ENCODE measurements at places on chromosomes 4 and X.

GRCh38 chr4:150080337-150080736 is 2.1 kb downstream of the DCLK2 start:
- DNase-seq: no peak

DNA sequence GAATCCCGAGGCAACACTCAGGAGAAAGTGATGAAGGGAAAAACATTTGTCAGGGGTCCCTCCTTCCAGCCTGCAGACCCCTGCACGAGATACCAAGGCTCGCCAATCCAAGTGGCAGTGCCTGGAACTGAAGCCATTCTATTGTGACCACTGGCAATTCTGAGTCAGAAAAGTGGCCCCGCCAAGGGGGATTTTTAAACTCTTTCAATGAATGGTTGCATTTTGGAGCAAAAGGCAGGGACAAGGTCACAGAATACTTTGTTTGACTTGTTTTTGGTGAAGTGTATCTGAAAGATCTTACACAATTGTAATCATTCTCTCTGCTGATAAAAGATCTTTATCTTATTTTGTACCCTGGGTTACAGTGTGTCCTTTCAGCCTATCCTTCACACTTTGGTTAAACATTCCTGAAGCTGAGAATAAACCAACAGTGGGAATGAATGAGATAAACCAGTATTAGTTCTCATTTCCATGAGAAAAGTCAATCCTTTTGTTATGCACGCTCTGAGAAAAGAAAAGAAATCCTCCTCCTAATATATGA is 115.9 kb upstream of the PDLIM3 start:
- no peak for DNase-seq

- DNase-seq: no peak
Measured at GRCh38 chr4:138592796-138593195, 350.6 kb upstream of the SLC7A11 start.

DNA sequence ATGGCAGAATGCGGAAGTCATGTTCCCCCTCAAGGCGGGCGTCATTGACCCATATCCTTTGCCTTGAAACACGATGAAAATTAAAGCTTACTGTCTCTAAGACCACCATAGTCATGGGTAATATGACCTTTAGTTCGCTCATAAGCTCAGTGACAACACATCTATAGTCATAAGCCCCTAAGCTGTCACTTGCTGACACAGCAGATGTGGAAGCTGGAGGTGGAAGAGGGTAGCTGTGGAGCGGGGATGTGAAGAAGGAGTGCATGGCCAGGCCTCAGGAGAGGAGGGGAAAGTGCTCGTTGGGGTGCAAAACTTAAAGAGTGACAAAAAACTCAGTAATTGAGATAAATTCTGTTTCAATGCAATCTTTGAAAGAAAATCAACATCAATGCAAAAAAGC is 134.0 kb upstream of the PDLIM3 start:
- no peak for DNase-seq

GRCh38 chr4:84666439-84666838 is 83.5 kb downstream of the CDS1 start:
- no peak for DNase-seq

DNA sequence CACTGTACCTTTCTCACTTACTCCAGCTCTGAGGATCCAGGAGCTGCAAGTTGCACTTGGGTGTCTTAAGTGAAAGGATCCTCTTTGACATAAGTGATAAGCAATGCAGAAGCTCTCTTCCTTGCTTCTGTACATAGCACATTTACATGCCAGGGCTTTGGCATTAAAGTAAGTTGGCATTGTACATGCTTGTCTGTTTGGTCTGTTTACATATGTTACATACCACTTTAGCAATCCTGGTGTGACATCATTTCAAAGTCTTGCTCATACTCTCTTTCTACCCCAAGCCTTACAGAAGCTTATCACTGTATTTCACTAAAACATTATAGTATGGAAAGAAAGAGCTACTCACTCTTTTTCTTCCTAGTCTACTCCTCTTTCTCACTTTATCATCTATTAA is 2548.3 kb downstream of the ARAP2 start:
- DNase-seq: no peak

DNA sequence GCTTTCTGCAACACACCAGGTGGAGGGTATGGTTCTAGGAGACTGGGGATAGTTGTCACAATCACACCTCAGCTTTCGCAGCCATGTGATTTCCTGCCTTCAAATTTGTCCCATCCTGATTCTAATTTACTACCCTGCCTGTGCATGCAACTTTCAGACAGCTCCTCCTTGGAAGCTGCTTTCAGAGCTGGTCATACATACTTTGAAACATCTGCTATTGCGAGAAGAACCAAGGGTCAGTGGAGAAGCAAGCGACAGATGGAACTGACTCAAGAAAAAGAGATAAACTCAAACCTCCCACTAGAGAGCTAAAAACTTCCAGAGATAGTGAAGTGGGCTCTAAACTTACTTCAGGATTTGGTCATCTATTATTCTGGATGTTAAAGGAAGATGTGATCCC is 381.7 kb upstream of the FGF13 start:
- no peak for DNase-seq

GRCh38 chr4:2041239-2042130 is 17.6 kb upstream of the NAT8L start:
- DNase-seq: peak; percentile 88

DNA sequence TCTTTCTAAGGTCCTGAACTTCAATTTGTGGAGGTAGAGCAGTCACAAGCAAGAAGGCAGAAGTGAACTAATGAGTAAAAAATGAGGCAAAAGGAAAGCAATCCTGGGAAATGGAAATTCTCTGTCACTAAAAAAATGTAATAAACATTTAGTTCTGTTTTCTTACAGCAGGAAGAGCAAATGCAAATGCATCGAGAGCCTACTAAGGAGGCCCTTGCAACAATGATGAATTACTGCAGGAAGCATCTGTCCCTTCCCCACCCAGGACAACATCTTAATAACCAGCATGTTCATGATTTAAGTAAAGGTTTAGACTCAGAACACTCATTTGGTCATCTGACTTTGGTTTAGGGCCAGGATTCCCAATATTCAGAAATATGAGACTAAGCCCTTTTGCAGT is 341.4 kb upstream of the NOCT start:
- no peak for DNase-seq

DNA sequence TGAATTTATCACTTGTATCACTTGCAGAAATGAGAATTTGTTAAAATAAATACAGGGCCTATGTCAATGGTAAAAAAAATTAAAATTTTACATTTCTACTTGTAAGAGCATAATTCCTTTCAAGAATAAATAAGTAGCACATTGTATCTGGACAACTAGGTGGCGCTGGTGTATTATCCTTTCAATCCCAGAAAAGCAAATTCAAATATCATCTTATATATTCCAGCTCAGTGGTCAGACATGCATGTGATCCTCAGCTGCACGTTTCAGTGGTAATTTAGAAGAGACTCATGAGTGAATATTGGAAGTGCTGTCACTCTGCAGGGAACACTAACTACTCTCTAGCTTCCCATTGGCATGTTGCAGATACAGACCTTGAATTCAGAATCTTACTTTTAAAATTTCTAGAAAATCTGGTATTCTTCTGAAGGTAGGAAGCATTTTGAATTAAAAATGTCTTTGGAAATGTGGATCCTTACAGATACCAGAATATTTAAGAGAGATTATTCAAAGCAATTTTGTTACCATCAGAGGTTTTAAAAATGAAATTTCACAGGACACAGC is 1414.7 kb upstream of the TENM3 start:
- peak; percentile 83 for DNase-seq

GRCh38 chr4:174398728-174399127 is 115.0 kb downstream of the CEP44 start:
- DNase-seq: peak; percentile 46

DNA sequence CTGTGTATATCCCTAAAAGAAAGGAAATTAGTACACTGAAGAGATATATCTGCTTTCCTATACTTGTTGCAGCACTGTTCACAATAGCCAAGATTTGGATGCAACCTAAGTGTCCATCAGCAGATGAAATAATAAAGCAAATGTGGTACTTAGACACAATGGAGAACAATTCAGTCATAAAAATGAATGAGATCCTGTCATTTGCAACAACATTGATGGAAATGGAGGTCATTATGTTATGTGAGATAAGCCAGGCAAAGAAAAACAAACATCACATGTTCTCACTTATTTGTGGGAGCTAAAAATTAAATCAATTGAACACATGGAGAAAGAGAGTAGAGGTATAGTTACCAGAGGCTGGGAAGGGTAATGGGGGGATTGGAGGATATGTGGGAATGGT is 611.9 kb downstream of the STPG2 start:
- DNase-seq: no peak

DNA sequence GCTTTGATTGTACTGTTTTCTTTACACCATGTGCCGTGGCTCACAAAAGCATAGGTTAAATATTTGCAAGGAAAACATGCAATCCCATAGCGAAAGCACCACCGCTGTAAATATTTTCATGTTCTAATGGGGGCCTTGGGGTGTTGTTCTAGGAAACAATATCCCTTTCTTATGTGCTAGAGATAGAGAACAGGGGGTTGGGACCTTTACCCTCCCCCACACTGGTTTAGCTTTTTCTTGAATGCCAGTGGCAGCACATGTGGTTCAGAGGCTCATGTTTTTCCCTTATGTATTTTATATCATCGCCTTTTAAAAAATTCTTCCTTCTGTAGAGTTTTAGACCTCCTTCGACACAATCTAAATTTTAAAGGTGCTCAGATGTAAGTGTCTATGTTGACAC is 422.6 kb upstream of the TENM3 start:
- no peak for DNase-seq
